ENCODE measurements at places on chromosomes 16 and 17. TPM values are rescaled to one million over a fixed set of nuclear protein-coding genes. Genes with fewer than 3 reads are reported as not detected.

- DNase-seq: no peak
Measured at GRCh38 chr17:78904371-78904770, 1.4 kb upstream of the CEP295NL start.

DNA sequence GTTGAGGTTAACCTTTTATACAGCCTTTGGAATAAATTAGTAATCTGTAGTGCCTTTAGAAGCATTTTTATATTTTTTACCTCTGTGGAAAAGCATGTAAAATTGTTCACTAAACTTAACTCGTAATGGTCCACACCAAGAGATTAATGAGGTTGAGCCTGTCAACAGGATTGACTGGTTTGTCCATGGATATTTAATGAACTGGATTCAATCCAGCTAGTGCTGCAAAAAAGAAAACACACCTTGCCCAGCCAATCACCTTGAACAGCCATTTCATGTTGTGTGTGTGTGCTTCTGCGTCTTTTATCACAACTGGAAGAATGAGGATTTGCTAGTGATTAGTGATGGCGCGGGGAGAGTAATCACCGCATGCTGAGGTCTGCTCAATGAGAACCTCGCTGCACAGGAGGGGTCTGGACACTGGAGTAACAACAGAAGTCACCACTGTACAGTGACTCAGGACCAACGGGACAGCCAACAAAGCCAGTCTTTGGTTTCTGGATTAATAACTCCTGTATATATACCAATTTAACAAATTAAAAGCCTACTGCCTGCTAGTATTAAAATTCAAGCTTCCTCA lies 33.7 kb downstream of the LITAFD start:
- no peak for DNase-seq

DNA sequence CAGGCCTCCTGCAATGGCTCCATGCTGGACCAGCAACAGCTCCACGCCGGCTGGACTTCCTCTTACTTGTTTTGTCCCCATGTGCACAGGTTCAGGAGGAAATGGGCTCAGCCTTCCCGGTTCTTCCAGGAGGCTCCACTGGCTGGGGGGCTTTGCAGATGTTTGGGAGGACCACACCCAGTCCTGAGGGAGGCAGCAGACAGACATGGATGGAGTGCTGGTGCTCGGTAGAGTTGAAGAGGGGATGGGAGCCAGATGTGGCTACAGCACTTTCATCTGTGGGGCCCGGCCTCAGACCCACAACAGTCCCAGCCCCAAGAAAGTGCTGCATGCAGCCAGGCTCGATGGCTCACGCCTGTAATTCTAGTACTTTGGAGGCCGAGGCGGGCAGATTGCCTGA lies 21.8 kb downstream of the NARF start:
- no peak for DNase-seq

DNA sequence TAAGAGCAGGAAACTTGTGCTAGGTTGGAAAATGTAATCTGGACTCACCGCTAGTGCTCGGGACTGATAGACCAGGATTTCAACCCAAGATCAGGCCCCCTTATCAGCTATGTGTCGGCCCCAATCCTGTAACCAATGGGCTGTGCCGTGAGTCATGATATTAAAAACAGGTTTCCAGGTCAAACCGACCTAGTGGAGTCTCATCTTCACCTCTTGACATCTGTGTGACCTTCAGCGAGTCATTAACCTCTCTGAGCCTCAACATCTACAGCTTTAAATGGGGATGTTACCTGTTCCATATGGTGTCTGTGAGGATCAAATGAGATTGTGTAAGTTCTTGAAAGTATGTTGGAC lies 512 bp downstream of the PMM2 start:
- no peak for DNase-seq

DNA sequence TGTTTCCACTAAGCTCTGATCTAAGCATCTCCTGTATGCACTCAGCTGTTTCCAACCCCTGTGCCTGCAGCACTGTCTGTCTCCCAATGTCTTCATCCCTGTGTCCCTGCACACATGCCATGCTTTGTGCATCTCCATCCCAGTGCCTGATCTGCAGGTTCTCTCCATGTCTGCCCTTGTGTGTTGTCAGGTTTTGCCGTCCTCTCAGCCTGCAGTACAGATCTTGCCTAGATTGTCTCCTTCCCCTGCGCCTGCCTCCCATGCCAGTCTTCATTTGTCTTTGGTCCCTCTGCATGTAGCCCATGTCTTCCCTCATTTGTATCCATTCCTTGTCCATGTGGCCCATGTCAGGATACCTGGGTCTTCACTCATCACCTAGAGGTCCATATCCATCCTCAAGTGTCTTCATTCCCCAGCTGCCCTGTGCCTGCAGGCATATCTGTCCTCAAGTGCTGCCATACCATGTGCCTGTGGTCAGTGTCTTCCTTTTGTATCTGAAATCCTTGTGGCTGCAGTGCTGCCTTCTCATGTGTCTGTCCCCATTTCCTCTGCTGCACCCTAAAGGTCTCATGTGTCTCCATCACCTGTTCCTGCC lies 71.5 kb downstream of the TNFRSF13B start:
- DNase-seq: no peak

DNA sequence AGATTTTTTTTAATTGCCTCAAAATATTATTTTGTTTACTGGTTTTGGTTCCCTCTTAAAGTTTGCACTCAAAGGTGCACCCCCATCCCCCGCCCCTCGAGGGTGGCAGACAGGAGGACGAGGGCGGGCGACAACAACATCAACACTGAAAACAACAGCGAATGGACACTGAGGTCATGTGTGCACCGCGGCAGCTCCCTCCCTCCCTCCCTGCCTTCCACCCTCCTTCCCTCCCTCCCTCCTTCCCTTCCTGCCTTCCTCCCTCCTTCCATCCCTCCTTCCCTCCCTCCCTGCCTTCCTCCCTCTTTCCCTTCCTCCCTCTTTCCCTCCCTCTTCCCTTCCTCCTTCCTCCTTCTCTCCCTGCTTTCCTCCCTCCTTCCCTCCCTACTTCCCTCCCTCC lies 1.5 kb upstream of the OSGIN1 start:
- no peak for DNase-seq

DNA sequence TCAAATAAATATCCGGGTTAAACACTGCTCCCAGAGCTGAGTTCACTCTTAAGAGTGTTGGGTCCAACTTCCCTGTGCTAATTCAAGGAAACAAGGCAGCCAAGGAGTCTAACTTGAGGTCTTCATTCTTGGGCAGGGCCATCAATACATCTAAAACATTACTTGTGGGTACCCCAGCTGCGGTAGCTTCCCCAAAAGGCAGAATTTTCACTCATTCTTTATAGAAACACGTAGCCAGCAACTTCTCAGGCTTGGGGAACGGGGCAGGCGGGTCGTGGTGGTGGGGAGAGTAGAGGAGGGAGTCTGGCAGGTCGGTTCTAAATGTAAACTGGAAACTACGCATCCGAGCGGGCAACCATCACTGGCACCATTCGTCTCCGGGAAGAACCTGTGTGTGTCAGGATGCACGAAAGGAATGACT lies 666 bp upstream of the METTL9 start:
- peak; percentile 22 for DNase-seq

DNA sequence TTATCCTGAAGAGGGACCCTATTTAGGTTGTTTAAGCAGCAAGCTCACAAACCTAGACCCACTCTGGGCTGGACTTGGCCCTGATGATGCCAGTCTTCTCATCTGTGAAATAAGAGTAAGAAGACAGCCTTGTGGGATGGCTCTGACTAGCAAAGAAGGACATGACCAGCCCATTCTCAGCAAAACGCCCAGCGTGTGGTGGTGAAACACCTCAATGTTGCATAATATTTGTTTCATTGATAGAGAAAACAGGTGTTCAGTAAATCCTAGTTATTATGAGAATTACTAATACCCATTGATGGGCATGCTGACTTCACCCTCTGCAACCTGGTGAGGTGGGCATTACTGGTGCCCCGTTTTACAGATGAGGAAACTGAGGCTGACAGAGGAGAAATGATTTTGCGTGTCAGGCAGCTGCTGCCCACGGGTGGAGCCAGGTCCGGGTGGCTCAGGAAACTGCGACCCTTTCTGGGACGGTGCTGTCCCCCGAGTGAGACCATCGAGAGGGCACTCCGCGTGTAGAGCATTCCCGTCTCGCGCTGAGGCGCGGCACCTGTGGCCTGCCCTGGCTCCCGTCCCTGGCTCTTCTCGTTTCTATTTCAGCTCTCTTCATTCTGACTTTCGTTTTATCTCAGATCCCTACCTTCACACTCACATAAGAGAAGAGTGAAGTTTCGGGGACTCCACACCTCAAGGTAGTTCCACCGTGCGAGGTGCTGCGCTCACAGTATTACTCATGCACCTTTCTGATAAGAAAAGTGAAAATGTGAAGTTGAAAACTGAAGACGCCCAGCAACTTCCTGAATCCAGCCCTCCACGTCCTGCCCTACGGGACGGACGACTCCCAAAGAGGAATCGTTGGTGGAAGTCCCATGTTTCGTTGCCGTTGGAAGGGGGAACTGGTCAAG lies 48.5 kb downstream of the IRF8 start:
- DNase-seq: peak; percentile 18

ETV4 gene
- 12.8 TPM for total RNA-seq

METRN gene
- 30.0 TPM for total RNA-seq

BCAR1 gene
- 0.44 TPM for total RNA-seq

Data from activated T-helper 2 cell treated with anti-CD3 and anti-CD28 coated beads, Interferon-gamma antibody, Interleukin-2, Interleukin-4, amounts not matched to agents 10 μg/mL and 5 μg/mL and 100 μg/mL, durations not matched to agents 14 hours and 24 hours and 36 hours (primary cell).